Osteoblast (primary cell): ENCODE measurements at places on chromosomes 5 and 9. TPM values are rescaled to one million over a fixed set of nuclear protein-coding genes. Genes with fewer than 3 reads are reported as not detected.

Gene PPP1R26
- total RNA-seq: 9.4 and 10.5 TPM in 2 replicates

Gene OR1J2
- total RNA-seq: 0.29 TPM in 1 of 2 replicates, not detected in the other

Gene PCDHAC1
- 0.29 and 0.36 TPM in 2 replicates for total RNA-seq

Gene MIER3
- total RNA-seq: 19.2 and 29.7 TPM in 2 replicates

Gene IL3
- total RNA-seq: not detected in 2 replicates
